ENCODE measurements at places on chromosomes 12 and 14. TPM values are rescaled to one million over a fixed set of nuclear protein-coding genes. Genes with fewer than 3 reads are reported as not detected.

The PPM1H gene
- total RNA-seq: not detected

The SCNN1A gene
- 0.67 TPM for total RNA-seq

The CKAP4 gene
- total RNA-seq: 12.0 TPM

The ACSM4 gene
- total RNA-seq: not detected

The PTPN11 gene
- total RNA-seq: 93.7 TPM

The DDX47 gene
- total RNA-seq: 58.2 TPM

The TMEM229B gene
- 0.32 TPM for total RNA-seq

The KRT72 gene
- total RNA-seq: 2.3 TPM

The HSPA2 gene
- 5.5 TPM for total RNA-seq

The NFATC4 gene
- total RNA-seq: 2.6 TPM

The OVCH1 gene
- total RNA-seq: not detected

Measured in activated T-cell treated with anti-CD3 and anti-CD28 coated beads, Interleukin-2, amount 50 U/mL, for 72 hours (primary cell).